Fibroblast of the aortic adventitia (primary cell): ENCODE measurements at places on chromosomes 12 and 14.

DNA sequence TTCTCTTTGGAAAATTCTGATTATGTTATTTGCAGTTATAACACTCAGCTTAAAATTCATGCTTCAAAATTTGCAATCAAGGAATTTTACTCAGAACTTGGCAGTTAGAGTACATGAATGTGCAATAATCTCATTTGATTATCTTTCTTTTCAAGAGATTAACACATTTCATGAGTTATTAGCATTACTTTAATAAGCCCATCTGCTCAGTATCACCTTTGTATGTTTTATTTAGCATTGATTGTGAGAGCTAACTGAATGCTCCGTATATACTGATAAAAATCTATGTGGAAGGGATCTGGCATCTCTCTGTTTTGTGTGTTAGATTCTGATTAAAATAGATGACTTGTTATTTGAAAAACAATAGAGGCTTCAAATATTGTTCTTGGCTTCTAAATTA lies 55.6 kb upstream of the CPNE8 start:
- no peak for DNase-seq

- no peak for DNase-seq
These were observed 3.3 kb upstream of the ING4 start for GRCh38 chr12:6666211-6666610.

- no peak for DNase-seq
These were observed 41.0 kb downstream of the TFCP2 start for GRCh38 chr12:51131745-51132521.

GRCh38 chr14:91123201-91123600 lies 9.3 kb downstream of the DGLUCY start:
- no peak for DNase-seq

DNA sequence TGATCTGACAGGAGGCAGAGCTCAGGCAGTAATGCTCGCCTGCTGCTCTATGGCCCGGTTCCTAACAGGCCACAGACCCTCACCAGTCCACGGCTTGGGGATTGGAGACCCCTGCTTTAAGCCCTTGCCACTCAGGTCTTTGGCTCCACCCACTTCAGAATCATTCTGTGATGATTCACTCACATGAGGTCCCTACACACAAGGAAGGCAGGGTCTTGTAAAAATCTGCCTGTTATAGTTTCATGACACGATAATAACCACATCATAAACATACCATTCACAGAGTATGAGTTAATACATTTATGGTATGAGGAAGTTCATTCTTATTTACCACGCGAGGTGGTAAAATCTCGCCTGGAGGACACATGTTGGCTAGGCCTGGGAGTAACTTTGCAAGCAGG lies 29.0 kb upstream of the MAX start:
- DNase-seq, result peak; percentile 9

- DNase-seq, result no peak
These were observed 919 bp downstream of the PSMA3 start for GRCh38 chr14:58245562-58245961.

DNA sequence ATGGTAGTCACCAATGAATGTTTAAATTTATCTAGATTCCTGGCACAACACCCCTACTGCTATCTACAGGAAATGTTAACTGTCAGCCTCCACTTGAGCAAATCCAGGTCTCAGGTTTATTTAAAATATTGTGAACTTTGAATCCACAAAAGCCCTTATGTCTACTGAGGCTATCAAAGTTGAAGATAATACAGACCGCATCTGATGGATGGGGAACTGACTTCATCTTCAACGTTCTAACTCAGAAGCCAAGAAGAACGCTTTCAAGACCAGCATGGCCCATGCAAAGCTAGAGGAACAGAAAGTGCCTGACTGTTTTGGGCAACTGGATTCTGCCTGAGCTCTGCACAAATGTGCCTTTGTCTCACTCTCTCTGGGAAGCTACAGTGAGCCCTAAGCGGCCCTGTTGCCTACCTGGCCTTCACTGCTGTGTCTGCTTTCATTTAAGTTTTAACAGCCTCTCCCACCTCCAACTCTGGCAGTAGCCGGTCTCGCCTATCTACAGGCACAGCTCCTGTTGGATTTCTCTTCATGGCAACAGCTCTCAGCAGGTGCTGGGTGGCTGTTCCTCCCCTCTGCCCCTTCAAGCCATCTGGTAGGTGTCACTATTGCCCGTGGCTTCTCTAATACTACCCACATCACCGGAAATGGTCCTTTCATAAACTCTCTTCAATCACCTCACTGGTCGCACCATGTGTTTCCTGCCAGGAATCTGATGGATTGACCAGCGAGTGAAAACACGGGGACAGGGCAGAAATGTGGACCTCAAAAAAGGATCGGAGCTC lies 112.1 kb upstream of the OVCH1 start:
- DNase-seq, result peak; percentile 72

GRCh38 chr12:116092776-116093175 lies 184.7 kb downstream of the MED13L start:
- DNase-seq, result no peak

GRCh38 chr14:32306549-32306948 lies 22.5 kb upstream of the AKAP6 start:
- no peak for DNase-seq

- peak; percentile 81 for DNase-seq
These were observed 101.7 kb upstream of the CLEC14A start for GRCh38 chr14:38357557-38357956.

DNA sequence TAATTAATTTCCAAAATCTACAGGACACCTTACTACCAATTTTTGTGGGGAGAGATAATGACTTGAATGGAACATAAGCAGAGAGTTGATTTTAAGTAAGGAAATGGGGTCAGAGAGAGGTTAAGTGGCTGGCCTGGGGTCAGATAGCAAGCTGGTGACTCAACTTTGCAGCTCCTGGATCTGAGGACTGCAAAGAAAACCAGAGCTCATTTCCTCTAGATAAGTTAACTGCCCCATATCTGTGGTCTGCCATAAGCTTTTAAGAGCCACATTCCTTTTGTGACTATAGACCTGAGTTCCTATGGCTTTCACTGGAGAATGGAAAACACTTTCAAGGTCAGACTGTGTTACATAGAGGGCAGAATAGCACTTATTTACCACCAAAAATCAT lies 201.2 kb upstream of the PRICKLE1 start:
- peak; percentile 78 for DNase-seq

DNA sequence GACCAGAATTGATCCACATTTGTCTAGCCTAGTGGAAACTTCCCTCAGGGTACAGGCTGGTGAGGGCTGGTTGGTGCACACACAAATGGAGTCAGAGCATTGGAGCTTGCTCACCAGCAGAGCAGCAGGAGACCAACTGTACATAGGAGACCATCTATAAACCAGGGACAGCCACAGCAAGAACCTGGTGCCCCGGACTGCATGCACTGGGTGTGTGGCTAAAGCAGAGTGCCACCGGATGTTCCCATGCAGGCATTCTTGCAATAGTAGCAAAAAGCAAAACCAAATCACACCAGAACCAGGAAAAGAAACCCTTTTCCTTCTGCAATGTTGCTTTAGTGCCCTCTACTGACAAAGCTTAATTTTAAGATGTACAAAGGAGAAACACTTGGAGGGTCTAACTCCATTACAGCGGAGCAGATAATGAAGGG lies 136.4 kb downstream of the MDGA2 start:
- DNase-seq, result no peak

GRCh38 chr14:51432302-51432948 lies 192.4 kb downstream of the TMX1 start:
- no peak for DNase-seq

GRCh38 chr12:92064422-92064821 lies 81.2 kb downstream of the BTG1 start:
- DNase-seq, result no peak

- DNase-seq, result peak; percentile 78
These were observed 121.4 kb upstream of the HIF1A start for GRCh38 chr14:61573748-61574513.

DNA sequence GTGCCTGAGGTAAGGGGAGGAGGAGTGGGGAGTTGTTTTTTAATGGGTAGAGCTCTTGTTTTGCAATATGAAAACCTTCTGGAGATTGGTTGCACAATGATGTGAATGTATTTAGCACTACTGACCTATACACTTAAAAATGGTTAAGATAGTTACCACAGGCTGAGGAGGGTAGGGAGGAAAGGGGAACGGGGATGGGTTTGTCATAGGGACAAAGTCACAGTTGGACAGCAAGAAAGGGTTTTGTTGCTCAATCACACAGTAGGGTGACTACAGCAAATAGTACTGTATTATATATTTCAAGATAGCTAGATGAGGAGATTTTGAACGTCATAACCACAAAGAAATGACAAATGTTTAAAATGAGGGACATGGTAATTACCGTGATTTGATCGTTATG lies 1562.4 kb downstream of the AACS start:
- DNase-seq, result no peak

DNA sequence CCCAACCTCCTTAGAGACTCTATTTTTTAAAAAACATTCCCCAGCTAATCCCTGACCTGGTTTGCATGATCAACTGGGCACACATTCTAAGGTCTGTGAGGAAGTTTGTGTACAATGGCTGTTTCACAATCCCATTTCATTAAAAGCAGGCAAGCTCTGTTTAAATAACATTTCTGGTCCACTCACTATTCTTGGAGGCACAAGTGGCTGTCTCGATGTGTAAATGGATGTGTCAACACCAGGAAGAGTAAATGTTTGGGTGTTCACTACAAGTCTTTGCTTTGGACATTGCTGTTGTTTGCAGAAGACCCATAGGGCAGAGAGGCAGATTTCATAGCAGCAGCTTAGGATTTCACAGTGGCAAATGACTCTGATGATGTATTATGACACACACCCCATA lies 98.3 kb downstream of the PDZRN4 start:
- no peak for DNase-seq

GRCh38 chr12:59181196-59181777 lies 261.0 kb upstream of the LRIG3 start:
- no peak for DNase-seq

DNA sequence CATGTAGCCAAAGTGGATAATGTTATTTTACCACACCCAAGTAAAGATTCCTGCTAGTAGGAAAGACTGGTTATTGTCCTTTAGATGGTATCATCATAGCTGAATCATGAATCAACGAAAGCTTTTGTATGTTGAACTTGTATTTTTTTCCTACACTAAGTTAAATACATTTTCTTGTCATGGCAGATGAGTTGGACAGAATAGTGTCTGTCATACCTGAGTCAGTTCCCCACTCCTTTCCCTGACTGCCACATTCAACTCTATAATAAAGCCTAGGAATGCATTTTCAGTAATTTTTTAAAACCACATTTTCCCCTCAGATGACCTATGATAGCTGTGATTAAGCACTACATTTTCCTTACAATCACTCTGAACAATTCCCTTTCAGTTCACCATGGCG lies 9.3 kb upstream of the PTHLH start:
- DNase-seq, result peak; percentile 27

- DNase-seq, result peak; percentile 77
These were observed 144.6 kb upstream of the CDKN3 start for GRCh38 chr14:54252072-54252730.

GRCh38 chr12:3492793-3493042 lies 1.7 kb downstream of the PRMT8 start:
- no peak for DNase-seq

GRCh38 chr12:68958322-68958721 lies 25.4 kb upstream of the CPM start:
- DNase-seq, result no peak

GRCh38 chr14:77554816-77555599 lies 56.4 kb upstream of the ISM2 start:
- DNase-seq, result no peak

DNA sequence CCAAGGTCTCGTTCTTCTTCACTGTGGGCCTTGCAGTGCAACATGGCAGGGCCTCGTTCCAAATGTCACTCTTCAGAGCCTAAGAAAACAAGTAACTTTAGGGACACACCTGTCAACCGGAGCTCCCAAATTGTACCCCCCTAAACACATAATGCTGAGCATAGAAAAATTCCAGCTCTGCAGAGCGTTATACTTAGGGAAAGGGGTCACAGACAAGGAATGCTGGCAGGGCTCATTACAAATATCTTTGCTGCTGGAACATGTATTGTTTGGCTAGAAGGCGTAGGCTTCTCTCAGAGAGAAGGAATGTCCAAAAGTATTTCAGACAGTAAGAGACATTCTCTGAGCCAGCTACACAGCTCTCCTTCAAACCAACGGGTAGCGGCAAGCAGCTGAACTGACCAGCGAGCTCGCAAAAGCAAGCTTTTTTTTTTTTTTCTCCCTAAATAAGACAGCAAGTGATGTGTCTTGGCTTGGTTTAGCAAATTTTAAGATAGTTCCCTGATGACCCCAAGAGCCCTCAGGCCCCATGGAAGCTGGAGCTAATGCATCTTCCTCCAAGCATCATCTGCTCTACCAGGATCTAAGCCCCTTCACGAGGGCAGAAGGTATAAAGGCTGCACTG lies 24.5 kb downstream of the SSH1 start:
- DNase-seq, result peak; percentile 97

DNA sequence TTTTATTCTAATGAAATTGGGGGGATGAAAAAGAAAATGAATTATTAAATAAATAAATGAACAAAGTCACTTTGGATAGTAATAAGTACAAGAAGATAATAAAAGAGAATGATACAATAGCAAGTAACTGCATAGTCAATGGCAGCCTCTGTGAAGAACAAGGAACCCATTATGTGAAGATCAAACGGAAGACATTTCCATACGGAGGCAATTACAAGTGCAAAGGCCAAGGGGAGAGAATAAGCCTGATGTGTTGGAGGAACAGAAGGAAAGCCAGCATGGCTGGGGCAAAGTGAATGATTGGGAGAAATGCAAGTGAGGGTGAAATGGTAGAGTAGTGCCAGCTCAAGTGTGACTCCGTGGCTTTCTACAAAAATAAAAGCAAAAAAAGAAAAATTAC lies 43.9 kb upstream of the CHPT1 start:
- no peak for DNase-seq

- no peak for DNase-seq
These were observed 40.0 kb upstream of the DDX11 start for GRCh38 chr12:31033681-31034080.

- no peak for DNase-seq
These were observed 78.3 kb downstream of the WDR20 start for GRCh38 chr14:102217987-102218421.

DNA sequence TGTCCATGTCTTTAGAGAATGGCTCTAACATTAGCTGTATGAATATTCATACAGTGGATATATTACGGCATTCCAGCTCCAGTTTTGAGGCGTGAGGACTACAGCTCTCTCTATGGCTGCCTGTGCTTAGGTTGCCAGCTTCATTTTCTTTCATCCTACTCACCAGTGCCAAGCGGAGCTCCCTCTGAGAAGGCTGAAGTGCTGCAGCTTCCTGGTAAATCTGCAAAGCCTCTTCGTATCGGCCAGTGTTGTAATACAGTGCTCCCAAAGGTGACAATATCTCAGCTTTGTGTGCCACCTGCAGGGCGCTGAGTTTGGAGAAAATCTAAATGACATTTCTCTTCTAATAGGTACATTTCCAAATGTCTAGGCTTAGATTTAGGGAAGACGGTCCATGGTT lies 19.8 kb upstream of the OVCH1 start:
- DNase-seq, result no peak

- DNase-seq, result no peak
These were observed 3.0 kb downstream of the ERBB3 start for GRCh38 chr12:56082967-56083366.

DNA sequence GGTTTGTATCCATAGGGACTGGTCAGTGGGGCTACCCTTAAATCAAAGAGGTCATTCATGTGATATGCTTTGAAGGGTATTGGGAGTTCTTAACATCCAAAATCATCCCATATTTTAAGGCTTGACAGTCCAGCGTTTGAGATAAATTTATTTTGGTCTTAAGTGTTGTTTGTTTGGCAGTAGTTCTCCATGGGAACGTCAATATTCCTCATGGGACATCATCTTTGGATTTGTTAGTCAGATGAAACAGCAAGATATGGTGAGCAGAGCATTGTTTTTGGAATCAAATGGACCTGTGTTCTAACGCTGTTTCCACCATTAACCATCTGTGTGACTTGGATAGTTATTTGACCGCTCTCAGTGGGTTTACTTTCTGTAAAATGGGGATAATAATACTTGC lies 45.9 kb upstream of the GSG1 start:
- no peak for DNase-seq
